ENCODE measurements at places on chromosomes 13 and 19.

- no peak for DNase-seq
These were observed 487 bp downstream of the FLT1 start for GRCh38 chr13:28494504-28494777.

GRCh38 chr19:18785179-18786124 lies 5.7 kb downstream of the COMP start:
- peak; percentile 66 for DNase-seq

DNA sequence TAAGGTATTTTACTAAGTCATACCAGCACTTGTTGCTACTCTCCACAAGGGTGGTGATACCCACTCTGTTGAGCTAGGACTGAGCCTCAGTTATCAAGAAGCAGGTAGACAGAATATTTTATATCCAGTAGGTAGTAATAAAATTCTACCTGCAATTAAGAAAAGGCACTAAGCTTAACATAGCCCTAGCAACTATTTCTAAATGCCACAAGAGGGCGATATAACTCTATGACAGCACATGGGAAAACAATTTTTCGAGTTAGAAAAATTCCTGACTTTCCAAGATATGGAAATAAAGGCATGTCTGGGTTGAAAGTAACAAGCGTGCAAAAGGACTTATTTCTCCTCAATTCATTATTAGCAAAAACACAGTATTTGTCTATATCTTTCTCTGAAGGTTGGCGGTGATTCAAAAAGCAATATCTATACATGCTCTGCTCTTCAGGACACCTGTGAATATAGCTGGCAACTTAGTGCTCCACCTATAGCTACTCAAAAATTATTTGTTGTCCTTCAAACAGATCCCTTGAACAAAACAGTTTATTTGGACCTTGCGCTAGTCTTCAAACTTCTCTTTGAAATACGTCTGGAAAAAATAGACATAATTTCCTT lies 14.7 kb downstream of the CCDC169 start:
- DNase-seq, result peak; percentile 42

GRCh38 chr13:97844151-97844550 lies 109.3 kb upstream of the IPO5 start:
- DNase-seq, result no peak

GRCh38 chr19:49987159-49987698 lies 26.3 kb upstream of the SIGLEC11 start:
- DNase-seq, result peak; percentile 91

DNA sequence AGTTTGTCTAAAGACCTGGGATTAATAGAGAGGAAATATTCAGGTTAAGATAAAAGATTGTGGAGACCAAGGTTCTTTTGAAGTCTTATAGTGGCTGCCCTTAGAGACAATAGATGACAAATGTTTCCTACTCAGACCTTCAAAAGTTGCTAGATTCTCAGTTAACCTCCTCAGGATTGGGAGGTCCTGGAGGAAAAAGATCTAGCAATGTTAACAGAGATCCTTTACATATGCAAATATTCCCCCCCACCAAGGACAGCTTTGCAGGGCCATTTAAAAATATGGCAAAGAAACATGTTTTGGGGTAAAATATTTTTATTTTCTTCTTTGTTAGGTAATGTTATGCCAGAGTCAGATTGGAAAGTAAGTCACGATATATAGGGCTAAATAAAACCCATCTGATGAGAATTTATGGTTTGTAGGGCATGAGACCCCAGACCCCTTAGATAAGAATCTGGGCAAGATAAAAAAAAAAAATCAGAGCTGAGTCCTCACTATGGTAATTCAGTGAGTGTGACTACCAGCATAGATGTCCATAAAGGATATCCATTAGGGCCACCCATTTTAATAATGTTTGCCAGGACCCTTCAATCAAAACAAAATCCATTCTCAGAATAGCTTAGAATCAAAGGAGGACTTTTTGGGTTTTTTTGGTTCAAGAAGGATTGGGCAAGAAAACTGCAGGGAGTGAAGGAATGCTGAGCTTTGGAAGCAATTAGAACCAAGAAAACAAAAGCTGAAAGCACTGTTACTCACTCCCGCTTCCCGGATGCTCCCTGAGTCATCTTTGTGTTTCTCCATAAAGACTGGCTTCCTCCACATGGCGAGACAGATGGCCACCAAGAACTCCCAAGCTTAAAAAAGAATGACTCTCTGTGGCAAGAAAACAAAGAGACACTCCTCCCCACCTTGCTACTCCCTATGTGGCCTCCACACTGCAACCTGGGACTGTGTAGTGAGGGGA lies 28.2 kb downstream of the VSTM1 start:
- DNase-seq, result no peak

DNA sequence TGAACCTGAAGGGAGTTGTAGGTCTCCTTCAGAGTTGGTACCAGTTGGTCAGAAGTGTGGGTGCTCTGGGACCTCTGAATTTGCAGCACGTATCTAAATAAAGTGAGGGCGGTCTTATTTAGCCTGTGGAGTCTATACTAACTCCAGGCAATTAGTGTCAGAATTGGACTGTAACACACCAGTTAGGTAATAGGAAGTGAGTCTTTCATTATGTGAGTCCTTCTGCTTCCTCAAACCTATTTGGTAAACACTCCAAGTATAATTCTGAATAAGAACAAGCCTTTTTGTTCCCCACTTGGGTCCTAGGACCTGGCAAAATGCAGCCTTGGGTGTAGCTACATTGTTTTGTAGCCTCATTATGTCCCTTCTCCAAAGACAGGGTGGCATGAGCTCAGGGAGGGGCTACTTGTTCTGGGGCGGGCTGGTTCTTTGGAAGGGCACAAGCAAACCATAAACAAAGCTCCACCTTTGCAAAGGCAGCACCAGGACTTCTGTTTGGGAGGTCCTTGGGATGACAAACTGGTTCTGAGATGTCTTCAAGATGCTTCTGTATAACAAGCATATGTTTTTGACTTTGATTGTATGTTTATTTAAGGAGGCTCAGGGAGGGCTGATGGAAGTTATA lies 418.0 kb downstream of the ZNF536 start:
- DNase-seq, result no peak

GRCh38 chr13:113856716-113857065 lies 7.2 kb downstream of the GAS6 start:
- DNase-seq, result no peak

DNA sequence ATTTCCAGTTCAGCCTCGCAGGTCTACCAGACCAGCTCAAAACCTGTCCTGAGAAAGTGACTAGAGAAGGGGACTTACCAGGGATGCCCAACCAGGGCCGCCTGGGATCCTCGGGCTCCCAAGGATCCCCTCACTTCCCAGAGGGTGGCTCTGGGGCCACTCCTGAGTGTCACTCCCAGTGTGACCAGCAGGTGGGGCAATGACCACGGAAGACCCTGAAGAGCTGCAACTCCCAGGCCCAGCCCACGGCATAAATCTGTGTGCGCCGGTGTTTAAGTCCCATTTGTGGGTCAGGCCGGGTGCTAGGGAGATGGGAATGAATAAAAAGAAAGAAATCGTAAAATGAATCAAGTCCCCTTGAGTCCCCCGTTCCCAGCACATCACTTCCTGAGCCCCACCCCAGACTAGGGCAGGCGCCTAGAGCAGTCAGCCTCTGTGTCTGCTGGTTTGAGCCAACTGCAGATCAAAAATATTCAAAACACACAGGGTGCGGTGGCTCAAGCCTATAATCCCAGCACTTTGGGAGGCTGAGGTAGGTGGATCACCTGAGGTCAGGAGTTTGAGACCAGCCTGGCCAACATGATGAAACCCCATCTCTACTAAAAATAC lies 10.7 kb downstream of the PTGIR start:
- peak; percentile 85 for DNase-seq

DNA sequence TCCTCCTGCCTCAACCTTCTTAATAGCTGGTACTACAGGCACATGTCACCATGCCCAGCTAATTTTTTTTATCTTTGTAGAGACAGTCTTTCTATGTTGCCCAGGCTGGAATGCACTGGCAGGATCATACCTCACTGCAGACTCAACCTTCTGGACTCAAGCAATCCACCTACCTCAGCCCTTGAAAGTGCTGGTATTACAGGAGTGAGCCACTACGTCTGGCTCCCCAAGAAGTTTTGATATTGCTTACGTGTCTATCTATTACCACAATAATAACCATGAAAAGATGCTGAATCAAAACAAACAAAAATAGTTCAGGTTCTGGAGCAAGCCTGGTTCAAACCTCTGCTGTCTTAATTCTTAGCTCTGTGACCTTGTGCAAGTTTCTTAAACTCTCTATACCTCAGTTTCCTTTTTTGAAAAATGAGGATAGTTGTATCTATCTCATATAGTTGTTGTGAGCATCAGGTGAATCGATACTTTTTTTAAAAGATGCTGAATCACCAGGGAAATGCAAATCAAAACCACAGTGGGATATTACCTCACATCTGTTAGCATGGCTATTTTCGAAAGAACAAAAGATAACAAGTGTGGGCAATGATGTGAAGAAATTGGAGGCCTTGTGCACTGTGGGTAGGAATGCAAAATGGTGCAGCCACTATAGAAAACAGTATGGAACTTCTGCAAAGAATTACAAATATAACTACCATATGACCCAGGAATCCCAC lies 19.0 kb upstream of the LEUTX start:
- DNase-seq, result no peak

- DNase-seq, result no peak
These were observed 49.9 kb upstream of the SERP2 start for GRCh38 chr13:44323754-44324153.

DNA sequence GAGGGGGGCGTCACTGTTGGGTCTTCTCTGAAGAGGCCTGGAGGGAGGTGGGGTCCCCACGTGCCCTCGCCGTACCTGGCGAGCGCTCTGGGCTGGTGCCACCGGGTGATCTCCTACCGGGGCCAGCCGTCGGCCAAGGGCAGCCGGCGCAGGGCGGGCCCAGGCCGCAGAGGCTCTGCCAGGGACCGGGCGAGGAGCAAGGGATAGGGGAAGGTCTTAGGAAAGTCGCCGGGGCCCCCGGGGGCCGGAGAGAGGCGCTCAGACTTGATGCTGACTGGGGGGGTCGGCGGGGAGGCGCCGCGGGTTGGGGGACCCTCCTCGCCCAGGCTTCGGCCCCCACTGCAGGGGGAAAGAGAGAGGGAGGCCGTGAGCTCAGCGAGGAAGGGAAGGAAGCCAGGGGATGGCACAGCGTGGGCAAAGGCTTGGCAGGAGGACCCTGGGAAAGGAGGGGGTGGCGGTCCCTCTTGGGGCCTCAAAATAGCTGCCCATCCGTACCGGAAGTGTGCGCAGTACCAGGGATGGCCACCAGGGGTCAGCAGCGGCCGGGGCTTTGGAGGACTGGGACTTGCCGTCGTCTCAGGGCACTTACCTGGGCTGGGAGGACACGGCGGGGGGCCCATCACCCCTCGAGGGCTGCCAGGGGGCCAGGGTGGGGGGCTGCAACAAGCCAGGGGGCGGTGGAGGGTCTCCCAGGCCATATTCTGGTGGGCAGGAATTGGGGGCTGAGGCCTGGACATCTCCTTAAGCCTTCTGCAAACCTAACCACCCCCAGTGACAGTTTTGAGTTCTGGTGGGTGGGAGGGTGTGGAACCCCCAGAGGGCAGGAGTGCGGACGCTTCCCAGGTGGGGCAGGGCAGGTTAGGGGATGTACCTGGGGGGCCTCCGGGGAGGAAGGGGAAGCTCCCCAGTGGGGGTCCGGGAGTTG lies 7.7 kb upstream of the TMEM161A start:
- peak; percentile 66 for DNase-seq
